ENCODE measurements at places on chromosomes 5 and 9. TPM values are rescaled to one million over a fixed set of nuclear protein-coding genes. Genes with fewer than 3 reads are reported as not detected.
A peak's percentile ranks its signal among the peaks of the same experiment; 100 is the strongest.

DNA sequence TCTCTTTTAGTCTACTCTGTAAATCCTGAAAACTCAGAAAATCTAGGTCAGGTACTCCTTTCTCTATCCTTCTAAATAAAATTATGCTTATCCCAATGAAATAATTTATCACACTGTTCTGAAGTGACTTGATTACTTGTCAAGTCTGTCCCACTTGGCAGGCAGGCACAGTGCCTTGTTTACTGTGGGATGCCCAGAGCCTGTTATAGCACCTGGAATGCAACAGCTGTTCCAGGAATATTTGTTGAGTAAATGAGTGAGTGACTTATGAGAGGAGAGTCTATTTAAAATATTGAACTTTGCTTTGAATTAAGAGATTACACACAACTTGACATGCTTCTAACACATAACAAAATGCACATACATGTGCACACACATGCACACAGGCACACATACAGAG, 130.0 kb downstream of the MPDZ start:
- H3K27me3 ChIP-seq, result no peaks in the 10 kb centered on the region
- H3K4me1 ChIP-seq, result no peaks in the 10 kb centered on the region
- H3K4me3 ChIP-seq, result no peak overlapping the region
- H3K36me3 ChIP-seq, result peaks cover 36% of the 10 kb centered on the region
- no peak overlapping the region for H3K27ac ChIP-seq
- DNase-seq, result no peak

- H3K27me3 ChIP-seq, result no peaks in the 10 kb centered on the region
- no peak overlapping the region for H3K27ac ChIP-seq
- H3K36me3 ChIP-seq, result peaks cover 12% of the 10 kb centered on the region
- H3K4me3 ChIP-seq, result no peak overlapping the region
- DNase-seq, result no peak
Measured at GRCh38 chr9:117245175-117245829, 169.6 kb downstream of the ASTN2 start.

Gene HEMGN
- not detected for total RNA-seq

Gene PROB1
- 3.4 TPM for total RNA-seq

- H3K4me3 ChIP-seq, result no peak overlapping the region
- H3K36me3 ChIP-seq, result no peaks in the 10 kb centered on the region
- no peak for DNase-seq
- H3K4me1 ChIP-seq, result no peaks in the 10 kb centered on the region
- no peaks in the 10 kb centered on the region for H3K27me3 ChIP-seq
- no peak overlapping the region for H3K27ac ChIP-seq
Measured at GRCh38 chr5:72822944-72823343, 6.5 kb downstream of the TNPO1 start.

DNA sequence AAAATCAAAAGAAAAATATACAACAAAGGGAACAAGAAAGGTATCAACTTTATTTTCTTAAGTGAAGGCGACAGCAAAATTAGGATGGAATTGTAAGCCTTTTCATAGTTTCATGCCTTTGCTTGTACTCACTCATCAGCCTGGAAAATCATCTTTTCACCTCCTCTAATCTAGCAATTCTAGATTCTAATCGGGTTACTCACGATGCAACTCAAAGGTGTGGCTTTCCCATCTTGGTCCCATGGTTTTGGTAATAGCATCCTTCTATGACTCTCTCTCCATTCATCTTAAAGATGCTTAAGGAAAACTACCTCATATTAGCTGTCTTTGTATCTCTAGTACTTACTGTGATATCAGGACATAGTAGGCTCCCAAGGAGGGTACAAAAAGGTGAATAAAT, 30.5 kb downstream of the DNAH5 start:
- no peaks in the 10 kb centered on the region for H3K36me3 ChIP-seq
- no peaks in the 10 kb centered on the region for H3K27me3 ChIP-seq
- peaks cover 3% of the 10 kb centered on the region for H3K4me1 ChIP-seq
- H3K27ac ChIP-seq, result no peak overlapping the region

DNA sequence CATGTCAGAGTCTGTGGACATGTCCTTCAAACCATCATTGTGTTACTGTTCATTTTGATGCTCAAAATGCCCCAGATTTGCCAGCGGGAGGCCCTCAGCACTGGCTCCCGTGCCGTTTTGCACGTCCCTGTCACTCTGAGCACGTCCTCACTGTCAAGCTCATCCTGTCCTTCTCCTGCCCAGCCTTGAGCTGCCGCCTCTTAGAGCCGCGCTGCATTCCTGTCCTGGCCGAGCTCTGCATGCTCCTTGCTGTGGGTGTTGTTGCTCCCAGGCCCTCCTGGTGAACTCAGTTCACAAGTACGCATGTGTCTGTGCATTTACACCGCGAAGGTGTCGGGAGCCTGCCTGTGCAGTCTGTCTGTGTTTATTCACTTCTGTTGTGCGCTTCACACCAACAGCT, 62.2 kb downstream of the WNK2 start:
- H3K36me3 ChIP-seq, result 0 out of 2 replicates have a peak, but pooled peaks cover 15% of the 10 kb centered on the region
- DNase-seq, result no peak
- H3K4me3 ChIP-seq, result no peak overlapping the region
- no peaks in the 10 kb centered on the region for H3K4me1 ChIP-seq
- H3K27me3 ChIP-seq, result no peaks in the 10 kb centered on the region

Gene SCGB3A2
- total RNA-seq, result 62.5 TPM

GRCh38 chr9:124044448-124044847, 32.9 kb downstream of the LHX2 start:
- H3K27me3 ChIP-seq, result peaks cover 6% of the 10 kb centered on the region
- no peak for DNase-seq
- H3K27ac ChIP-seq, result no peak overlapping the region
- H3K4me1 ChIP-seq, result no peaks in the 10 kb centered on the region
- H3K4me3 ChIP-seq, result peak overlapping the region; percentile 45

DNA sequence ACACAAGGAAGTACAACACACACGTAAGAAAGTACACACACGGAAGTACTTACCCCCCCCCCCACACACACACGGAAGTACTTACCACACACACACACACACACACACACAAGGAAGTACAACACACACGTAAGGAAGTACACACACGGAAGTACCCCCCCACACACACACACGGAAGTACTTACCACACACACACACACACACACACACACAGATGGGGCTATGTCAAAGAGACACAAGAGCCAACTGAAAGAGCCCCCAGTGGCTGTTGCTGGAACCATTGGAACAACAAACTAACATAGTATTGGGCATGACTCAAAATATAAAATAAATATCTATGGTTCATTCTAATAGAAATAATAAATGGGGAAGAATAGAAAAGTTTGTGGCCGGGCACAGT, 4.9 kb upstream of the MAPK9 start:
- peaks cover 2% of the 10 kb centered on the region for H3K4me1 ChIP-seq
- no peak overlapping the region for H3K4me3 ChIP-seq
- peaks cover 31% of the 10 kb centered on the region for H3K36me3 ChIP-seq
- H3K27ac ChIP-seq, result no peak overlapping the region

Gene CHSY3
- total RNA-seq, result 0.37 TPM

Gene INSL4
- not detected for total RNA-seq

Measured in H9 (cell line).